Stimulated activated CD8-positive, alpha-beta memory T cell treated with anti-CD3 and anti-CD28 coated beads, Interleukin-7, amount 100 ng/mL, for 24 hours (primary cell): ENCODE measurements at places on chromosomes 6 and 20.

GRCh38 chr6:152474354-152474753 is 162.8 kb downstream of the SYNE1 start:
- DNase-seq, result no peak

DNA sequence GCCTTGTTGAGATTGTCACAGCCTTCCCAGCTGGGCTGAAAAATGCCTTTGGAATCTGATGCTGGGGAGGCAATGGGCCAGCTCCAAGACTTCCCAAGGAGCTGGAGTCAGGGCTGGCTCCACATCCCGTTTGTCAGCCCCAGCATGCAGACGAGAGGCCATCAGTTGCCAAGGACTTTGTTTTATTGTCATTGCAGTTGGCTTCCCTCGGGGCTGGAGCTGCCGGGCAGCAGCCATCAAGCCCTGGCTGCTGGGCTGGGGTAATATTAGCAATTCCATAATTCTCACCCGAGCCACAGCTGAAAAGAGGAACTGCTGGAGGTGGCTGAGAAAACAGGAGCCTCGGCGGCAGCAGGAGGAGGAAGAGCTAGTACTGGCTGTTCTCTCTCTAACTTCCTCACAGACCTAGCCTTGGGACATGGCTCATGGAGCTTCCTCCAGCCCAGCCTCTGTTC is 182.5 kb downstream of the CDC5L start:
- no peak for DNase-seq

GRCh38 chr20:14566505-14566904 is 229.1 kb upstream of the FLRT3 start:
- no peak for DNase-seq

- no peak for DNase-seq
These were observed 74.8 kb downstream of the ADGRB3 start for GRCh38 chr6:68709882-68710281.

- DNase-seq, result no peak
These were observed 194.0 kb downstream of the PKHD1 start for GRCh38 chr6:51893366-51893765.

GRCh38 chr6:92989656-92990055 is 429.7 kb downstream of the EPHA7 start:
- no peak for DNase-seq

- DNase-seq, result no peak
These were observed 900.1 kb upstream of the SLC35B3 start for GRCh38 chr6:9335431-9335830.

DNA sequence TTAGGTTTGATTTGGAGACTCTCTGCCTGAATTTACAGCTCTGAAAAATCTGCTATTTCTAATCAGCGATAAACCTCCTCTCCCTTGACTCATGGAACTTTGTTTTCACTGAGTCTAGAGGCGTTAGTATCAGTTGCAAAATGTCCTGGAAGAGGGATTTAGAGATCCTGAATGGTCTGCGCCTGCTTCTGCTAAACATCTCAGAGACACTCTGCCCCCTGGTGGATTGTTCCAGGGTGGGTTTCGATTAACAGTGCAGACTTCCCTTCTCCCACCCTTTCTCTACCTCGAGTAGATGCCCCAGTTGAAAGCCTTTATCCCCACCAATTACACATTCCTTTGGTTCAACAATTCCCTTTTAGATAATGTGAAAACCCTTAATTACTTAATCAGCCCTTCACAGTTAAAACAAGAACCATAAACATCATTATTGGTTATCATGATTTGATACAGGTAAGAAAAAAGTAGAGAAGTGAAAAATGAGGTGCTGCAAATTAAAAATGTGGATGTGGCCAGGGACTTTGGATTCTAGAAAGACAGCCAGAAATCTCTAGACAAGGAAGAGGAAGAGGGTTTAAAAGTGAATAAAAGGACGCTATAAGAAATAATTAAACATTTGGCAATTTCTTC is 5.5 kb downstream of the HTR1B start:
- no peak for DNase-seq

- no peak for DNase-seq
These were observed 89.7 kb upstream of the EEF1E1 start for GRCh38 chr6:8192067-8192466.

- DNase-seq, result no peak
These were observed 104.5 kb downstream of the IBTK start for GRCh38 chr6:82143041-82143481.

- no peak for DNase-seq
These were observed 60.8 kb downstream of the FAM83B start for GRCh38 chr6:54907355-54907754.

GRCh38 chr6:160139420-160139851 is 17.8 kb downstream of the SLC22A1 start:
- no peak for DNase-seq

GRCh38 chr6:158047563-158048323 is 66.1 kb downstream of the SYNJ2 start:
- no peak for DNase-seq

GRCh38 chr6:81727876-81728517 is 24.5 kb downstream of the TENT5A start:
- no peak for DNase-seq
